ENCODE measurements at places on chromosomes 16 and 17. TPM values are rescaled to one million over a fixed set of nuclear protein-coding genes. Genes with fewer than 3 reads are reported as not detected.

DNA sequence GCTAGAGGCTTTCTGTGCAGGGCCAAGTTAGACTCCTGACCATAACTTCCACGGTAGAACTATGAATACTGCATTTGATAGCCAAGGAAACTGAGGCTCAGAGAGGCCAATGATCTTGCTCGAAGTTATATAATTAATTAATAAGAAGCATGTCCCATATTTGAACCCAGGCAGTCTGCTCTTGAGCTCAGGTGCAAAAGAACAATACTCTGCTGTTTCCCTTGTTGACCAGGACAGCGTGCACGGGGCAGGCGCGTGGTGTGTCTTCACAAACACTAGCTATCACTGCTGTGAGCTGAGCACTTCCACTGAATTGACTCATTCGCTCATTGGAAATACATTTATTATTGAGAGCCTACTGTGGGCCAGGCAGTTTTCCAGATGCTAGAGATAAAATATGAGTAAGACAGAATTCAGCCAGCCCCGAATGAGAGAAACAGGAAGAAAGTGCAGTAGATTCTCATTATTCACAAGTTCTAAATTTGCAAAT lies 1.6 kb downstream of the CHD9 start:
- no peak for DNase-seq
- H3K4me3 ChIP-seq = no peak overlapping the region
- H3K4me1 ChIP-seq = peaks cover 6% of the 10 kb centered on the region
- no peaks in the 10 kb centered on the region for H3K27me3 ChIP-seq

DNA sequence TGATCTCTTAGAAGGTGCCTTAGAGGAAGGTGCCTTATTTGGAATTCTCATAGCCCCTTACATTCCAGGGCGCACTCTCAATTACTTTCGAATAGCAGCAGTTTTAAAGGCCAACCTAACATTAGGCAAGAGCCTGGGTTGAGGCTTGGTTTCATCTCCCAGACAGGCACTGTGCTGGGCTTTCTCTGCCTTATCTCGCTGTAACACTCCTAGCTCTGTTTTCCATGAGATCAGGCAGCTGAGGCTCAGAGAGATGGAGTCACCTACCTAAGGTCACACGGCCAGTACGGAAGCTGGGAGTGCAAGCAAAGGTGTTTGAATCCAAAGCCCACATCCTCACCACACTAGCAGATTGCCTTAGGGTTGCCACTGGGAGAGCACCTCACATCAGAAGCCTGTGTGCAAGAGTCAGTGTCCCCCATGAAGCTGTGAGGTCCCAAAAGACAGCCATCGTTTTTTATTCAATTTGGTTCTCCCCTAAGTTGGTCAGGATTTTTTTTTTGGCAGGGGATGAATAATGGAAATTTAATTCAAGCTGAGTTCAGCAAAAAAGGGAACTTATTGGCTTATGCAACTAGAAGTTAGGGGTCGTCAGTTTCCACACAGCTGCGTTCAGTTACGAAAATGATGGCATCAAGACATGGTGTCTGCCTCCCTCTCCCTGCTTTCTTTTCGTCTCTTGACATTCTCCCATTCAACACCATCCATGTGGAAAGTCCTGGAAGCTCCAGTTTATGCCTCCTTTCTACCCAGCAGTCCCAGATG lies 206.4 kb downstream of the KATNIP start:
- no peak overlapping the region for H3K4me3 ChIP-seq
- peaks cover 10% of the 10 kb centered on the region for H3K36me3 ChIP-seq
- no peak for DNase-seq
- no peaks in the 10 kb centered on the region for H3K4me1 ChIP-seq

- H3K36me3 ChIP-seq = no peaks in the 10 kb centered on the region
- no peak overlapping the region for H3K4me3 ChIP-seq
- H3K27ac ChIP-seq = no peak overlapping the region
- H3K27me3 ChIP-seq = no peaks in the 10 kb centered on the region
Measured at GRCh38 chr16:86823888-86824671, 245.7 kb downstream of the FOXL1 start.

DNA sequence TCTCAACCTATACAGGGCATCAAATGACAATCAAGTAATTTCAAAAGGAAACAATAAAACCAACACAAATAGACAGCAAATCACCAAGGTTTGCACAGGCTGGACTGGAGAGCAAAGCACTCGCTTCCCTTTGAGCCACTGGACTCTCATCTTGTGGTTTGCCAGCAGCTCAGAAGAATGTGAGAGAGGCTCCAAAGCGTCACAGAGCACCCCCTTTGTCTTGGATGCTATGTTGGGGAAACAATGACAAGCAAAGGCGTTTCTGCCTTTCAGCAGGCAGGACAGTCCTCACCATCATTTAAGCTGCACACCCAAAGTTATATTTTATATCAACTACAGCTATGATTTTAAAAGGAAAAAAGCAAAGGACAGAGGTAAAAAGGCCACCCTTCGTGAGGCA lies 13.2 kb downstream of the SLC6A4 start:
- no peak for DNase-seq
- H3K27me3 ChIP-seq = no peaks in the 10 kb centered on the region
- no peaks in the 10 kb centered on the region for H3K4me1 ChIP-seq
- no peaks in the 10 kb centered on the region for H3K36me3 ChIP-seq
- no peak overlapping the region for H3K4me3 ChIP-seq

- no peaks in the 10 kb centered on the region for H3K36me3 ChIP-seq
- peaks cover 4% of the 10 kb centered on the region for H3K27me3 ChIP-seq
- H3K4me1 ChIP-seq = no peaks in the 10 kb centered on the region
- no peak overlapping the region for H3K4me3 ChIP-seq
Measured at GRCh38 chr16:49850558-49851467, 5.1 kb downstream of the ZNF423 start.

KRT36 gene
- not detected for polyA plus RNA-seq

NPIPB12 gene
- 3.7 TPM for polyA plus RNA-seq

- H3K4me3 ChIP-seq = no peak overlapping the region
- no peaks in the 10 kb centered on the region for H3K36me3 ChIP-seq
- no peak overlapping the region for H3K27ac ChIP-seq
- no peaks in the 10 kb centered on the region for H3K4me1 ChIP-seq
Measured at GRCh38 chr16:54281535-54282201, 4.9 kb downstream of the IRX3 start.

DNA sequence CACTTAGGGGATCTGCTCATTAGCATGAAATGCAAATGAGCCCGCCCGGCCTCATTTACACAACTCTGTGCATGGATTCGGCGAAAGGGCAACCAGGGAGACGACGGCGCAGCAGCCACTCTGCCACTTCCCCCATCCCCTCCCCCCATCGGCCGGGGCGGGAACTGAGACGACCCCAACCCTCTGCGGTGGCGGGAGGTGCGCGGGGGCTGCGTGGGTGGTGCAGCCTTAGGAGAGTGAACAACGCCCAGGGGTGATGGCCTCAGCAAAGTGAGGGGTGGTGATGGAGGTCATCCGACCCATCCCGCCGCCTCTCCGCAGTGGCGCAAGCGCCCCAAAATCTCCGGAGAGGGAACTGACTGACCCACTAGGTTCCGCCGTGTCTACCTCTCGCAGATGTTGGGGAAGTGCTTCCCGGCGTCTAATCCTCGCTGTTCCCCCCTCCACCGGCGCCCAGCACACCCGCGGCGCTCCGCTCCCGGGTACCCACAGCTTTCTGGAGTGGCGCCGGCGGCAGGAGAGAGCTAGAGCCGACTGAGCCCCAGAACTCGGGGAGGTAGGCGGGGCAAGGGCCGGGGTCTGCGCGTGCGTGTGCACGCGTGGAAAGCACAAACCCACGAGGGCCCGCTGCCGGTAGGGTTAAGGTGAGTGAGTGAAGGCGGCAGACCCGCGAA lies 1.4 kb upstream of the CACNA1G start:
- peak overlapping the region; percentile 73 for H3K4me3 ChIP-seq
- no peaks in the 10 kb centered on the region for H3K36me3 ChIP-seq
- H3K4me1 ChIP-seq = peaks cover 20% of the 10 kb centered on the region
- DNase-seq = no peak
- peaks cover 27% of the 10 kb centered on the region for H3K27me3 ChIP-seq

DNA sequence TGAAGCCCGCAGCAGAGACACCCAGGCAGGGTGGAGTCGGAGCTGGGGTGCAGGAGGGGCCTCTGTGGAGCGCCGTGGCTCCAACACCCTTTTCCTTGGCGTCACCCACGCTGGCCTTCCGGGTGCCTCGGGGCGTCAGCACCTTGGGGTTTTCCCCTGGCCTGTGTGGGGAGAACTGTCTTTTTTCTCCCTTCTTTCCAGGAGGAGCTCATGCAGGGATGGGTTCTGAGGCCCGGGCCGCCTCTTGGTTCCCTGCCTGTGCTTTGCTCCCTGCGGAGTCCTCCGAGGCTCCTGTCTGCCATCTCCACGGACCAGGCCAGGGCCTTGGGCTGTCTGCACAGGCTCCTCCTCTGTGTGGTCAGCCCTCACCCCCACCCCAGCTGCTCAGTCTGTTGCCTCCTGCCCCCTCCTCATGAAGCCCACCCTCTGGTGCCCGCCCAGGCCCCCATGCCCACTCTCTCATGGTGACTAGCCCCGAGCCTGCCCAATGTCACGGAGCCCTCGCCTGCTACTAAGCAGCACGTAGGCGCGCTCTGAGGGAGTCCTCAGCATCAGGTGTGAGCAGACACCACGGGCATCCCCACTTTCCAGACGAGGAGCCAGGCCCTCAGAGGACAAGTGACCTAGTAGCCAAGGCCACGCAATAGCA lies 5.0 kb downstream of the KATNB1 start:
- H3K36me3 ChIP-seq = peaks cover 23% of the 10 kb centered on the region
- no peak overlapping the region for H3K4me3 ChIP-seq
- H3K27ac ChIP-seq = no peak overlapping the region
- no peaks in the 10 kb centered on the region for H3K27me3 ChIP-seq
- peaks cover 6% of the 10 kb centered on the region for H3K4me1 ChIP-seq
- DNase-seq = no peak

DNA sequence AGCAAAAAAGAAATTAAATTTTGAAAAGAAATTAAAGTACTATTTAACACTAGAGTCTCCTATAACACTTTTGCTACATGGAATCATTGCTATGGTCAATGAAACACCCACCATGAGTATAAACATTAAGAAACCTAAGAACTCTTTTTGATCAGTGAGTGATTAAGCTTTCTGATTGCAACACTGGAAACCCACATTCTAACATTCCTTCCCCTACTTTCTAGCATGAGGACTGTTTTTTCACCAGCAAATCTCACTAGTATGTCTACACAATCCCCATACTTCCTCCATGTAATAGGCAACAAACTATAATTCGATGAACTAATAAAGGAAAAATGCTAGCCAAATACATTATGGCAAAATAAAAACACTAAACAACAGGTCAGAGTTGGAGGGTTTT lies 54.7 kb downstream of the SKAP1 start:
- peaks cover 17% of the 10 kb centered on the region for H3K4me1 ChIP-seq
- no peak overlapping the region for H3K27ac ChIP-seq
- H3K27me3 ChIP-seq = no peaks in the 10 kb centered on the region
- peaks cover 33% of the 10 kb centered on the region for H3K36me3 ChIP-seq
- no peak overlapping the region for H3K4me3 ChIP-seq

GRCh38 chr16:52353249-52353648 lies 193.7 kb downstream of the TOX3 start:
- H3K27ac ChIP-seq = no peak overlapping the region
- H3K4me1 ChIP-seq = no peaks in the 10 kb centered on the region

- no peak for DNase-seq
- H3K27me3 ChIP-seq = no peaks in the 10 kb centered on the region
- H3K4me3 ChIP-seq = no peak overlapping the region
Measured at GRCh38 chr17:77786740-77787505, 171.6 kb upstream of the TNRC6C start.

DNA sequence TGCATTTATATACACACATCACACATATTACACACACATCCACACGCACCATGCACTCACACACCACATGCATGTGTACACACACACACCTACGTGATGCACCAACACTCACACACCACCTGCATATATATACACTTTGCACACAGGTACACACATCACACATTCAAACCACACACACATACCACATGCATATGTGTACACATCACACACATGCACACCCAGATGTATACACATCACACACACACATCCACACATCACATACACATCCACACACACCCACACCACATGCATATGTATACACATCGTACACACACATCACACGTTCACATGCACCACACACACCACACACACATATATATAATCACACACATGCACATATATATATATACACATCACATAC lies 281.8 kb downstream of the IRF8 start:
- H3K27ac ChIP-seq = no peak overlapping the region
- no peaks in the 10 kb centered on the region for H3K4me1 ChIP-seq
- H3K36me3 ChIP-seq = no peaks in the 10 kb centered on the region

DNA sequence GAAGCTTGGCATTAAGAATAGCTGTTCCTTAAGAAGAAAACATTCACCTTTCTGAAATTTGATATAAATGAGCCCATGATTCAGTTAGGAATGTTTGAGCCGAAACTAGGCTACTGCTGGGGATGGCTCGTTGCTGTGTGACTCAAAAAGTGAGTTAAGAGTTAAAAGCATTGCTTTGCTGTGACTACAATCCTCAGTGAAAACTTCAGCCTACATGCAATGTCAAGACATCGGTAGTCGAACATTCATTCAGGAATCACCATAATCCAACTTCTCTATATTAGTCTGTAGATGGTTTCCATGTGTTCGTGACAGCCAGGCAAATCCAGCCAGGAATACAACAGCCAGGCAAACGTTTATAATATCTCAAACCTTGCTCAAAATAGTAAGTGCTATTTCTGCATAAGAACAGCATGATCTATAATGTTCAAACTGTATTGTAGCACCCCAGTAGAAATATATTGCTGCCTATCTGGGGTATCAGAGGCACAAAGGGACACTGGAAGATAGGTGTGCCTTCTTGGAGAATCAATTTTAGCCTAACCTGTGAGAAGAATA lies 1225.1 kb downstream of the CDH8 start:
- no peaks in the 10 kb centered on the region for H3K27me3 ChIP-seq
- H3K36me3 ChIP-seq = no peaks in the 10 kb centered on the region
- no peaks in the 10 kb centered on the region for H3K4me1 ChIP-seq
- DNase-seq = no peak
- H3K4me3 ChIP-seq = no peak overlapping the region

IL34 gene
- not detected for polyA plus RNA-seq

- H3K27ac ChIP-seq = no peak overlapping the region
- no peaks in the 10 kb centered on the region for H3K27me3 ChIP-seq
- no peaks in the 10 kb centered on the region for H3K36me3 ChIP-seq
Measured at GRCh38 chr17:60398227-60398959, 6.5 kb upstream of the USP32 start.

GRCh38 chr16:88102597-88102996 lies 151.4 kb downstream of the BANP start:
- no peaks in the 10 kb centered on the region for H3K27me3 ChIP-seq
- H3K27ac ChIP-seq = no peak overlapping the region
- no peaks in the 10 kb centered on the region for H3K36me3 ChIP-seq

GRCh38 chr17:37028040-37028439 lies 79.3 kb downstream of the AATF start:
- H3K27ac ChIP-seq = no peak overlapping the region
- peaks cover 5% of the 10 kb centered on the region for H3K36me3 ChIP-seq
- H3K27me3 ChIP-seq = no peaks in the 10 kb centered on the region
- DNase-seq = no peak

DNA sequence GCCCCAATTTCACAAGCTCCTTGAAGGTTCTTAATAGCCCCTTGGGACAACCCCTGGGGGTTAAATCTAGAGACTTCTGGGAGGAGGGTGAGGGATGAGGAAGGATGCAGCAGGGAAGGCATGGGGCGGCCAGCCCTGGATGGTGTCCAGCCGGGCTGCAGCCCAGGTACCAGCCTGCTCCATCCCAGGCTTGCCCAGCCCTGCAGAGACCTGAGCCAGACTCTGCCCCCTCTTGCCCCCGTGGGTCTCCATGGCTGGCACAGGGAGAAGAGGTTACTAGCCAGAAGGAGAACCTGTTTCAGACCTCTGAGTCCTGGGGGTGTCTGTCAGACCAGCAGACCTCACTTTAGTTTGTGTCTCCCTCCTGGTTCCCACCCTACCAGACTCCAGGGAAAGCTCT lies 8.5 kb downstream of the NHERF1 start:
- H3K36me3 ChIP-seq = no peaks in the 10 kb centered on the region
- peaks cover 95% of the 10 kb centered on the region for H3K4me1 ChIP-seq
- H3K27me3 ChIP-seq = no peaks in the 10 kb centered on the region
- DNase-seq = no peak
- H3K27ac ChIP-seq = peak overlapping the region; percentile 49
- H3K4me3 ChIP-seq = peak overlapping the region; percentile 11

ATP6V0D1 gene
- 61.5 TPM for polyA plus RNA-seq

ZP2 gene
- not detected for polyA plus RNA-seq
